ENCODE measurements at places on chromosomes 6 and 20. TPM values are rescaled to one million over a fixed set of nuclear protein-coding genes. Genes with fewer than 3 reads are reported as not detected.

DNA sequence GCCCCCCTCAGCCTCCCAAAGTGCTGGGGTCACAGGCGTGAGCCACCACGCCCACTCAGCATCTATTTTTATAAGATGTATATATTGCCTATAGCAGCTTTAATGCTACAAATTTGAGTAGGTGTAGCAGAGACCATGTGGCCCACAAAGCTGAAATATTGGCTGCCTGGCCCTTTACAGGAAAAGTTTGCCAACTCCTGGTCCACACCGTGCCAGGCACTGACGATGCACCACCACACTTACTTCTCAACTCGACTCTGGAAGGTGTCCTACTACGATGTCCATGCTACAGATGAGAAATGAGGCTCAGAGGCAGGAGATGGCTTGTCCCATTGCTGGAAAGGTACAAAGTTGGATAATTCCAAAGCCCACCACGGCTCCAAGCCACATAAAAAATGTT lies 17.2 kb upstream of the SRSF6 start:
- DNase-seq: no peak

- no peak for DNase-seq
Measured at GRCh38 chr6:119323931-119324330, 25.6 kb downstream of the MAN1A1 start.

CCN5 gene
- total RNA-seq: 0.94 TPM

AFG1L gene
- total RNA-seq: 7.1 TPM

MANEA gene
- total RNA-seq: 12.4 TPM

- DNase-seq: no peak
Measured at GRCh38 chr6:140380427-140381218, 1006.2 kb upstream of the CITED2 start.

CASS4 gene
- total RNA-seq: 0.27 TPM

BTN1A1 gene
- not detected for total RNA-seq

GRCh38 chr6:70673054-70673453 lies 5.4 kb downstream of the SMAP1 start:
- DNase-seq: no peak

SLC17A9 gene
- total RNA-seq: 18.8 TPM

GRCh38 chr6:13384506-13384905 lies 56.2 kb upstream of the TBC1D7 start:
- DNase-seq: no peak

GRCh38 chr20:58593880-58594638 lies 57.0 kb upstream of the STX16 start:
- DNase-seq: no peak

ADGB gene
- not detected for total RNA-seq

- no peak for DNase-seq
Measured at GRCh38 chr6:150004101-150004782, 21.1 kb downstream of the RAET1L start.

GRCh38 chr6:117482240-117483003 lies at the start of gene DCBLD1:
DCBLD1 (plus strand) TSS chr6:117482674; CDS start chr6:117482782, 108 bp downstream.
- DNase-seq: peak; percentile 85

GRCh38 chr6:76330031-76330430 lies 257.6 kb upstream of the IMPG1 start:
- no peak for DNase-seq

- DNase-seq: no peak
Measured at GRCh38 chr6:72769459-72770125, 147.7 kb downstream of the KCNQ5 start.

- no peak for DNase-seq
Measured at GRCh38 chr6:87501809-87502572, 29.2 kb downstream of the SLC35A1 start.

RIMS4 gene
- total RNA-seq: 0.40 TPM

GRCh38 chr6:107703606-107704005 lies 120.5 kb downstream of the SCML4 start:
- DNase-seq: no peak

DNA sequence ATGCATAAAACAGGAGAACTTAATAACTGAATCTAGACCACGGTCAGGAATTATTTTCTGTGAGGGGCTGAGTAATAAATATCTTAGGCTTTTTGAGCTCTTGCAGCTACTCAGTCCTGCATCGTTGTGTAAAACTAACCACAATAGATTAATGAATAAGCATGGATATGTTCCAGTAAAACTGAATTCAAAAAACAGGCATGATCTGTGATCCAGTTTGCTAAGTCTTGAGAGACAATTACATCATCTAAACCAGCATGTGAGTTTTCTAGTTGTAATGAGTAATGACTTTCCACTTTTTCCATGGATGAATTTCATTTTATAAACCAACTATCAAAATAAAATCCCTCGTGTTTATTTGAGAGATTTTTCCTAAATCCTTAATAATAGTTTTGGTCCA lies 336.8 kb downstream of the RFPL4B start:
- DNase-seq: no peak

LY6G6F gene
- total RNA-seq: not detected

CSE1L gene
- total RNA-seq: 226 TPM

SLC17A1 gene
- not detected for total RNA-seq

DNA sequence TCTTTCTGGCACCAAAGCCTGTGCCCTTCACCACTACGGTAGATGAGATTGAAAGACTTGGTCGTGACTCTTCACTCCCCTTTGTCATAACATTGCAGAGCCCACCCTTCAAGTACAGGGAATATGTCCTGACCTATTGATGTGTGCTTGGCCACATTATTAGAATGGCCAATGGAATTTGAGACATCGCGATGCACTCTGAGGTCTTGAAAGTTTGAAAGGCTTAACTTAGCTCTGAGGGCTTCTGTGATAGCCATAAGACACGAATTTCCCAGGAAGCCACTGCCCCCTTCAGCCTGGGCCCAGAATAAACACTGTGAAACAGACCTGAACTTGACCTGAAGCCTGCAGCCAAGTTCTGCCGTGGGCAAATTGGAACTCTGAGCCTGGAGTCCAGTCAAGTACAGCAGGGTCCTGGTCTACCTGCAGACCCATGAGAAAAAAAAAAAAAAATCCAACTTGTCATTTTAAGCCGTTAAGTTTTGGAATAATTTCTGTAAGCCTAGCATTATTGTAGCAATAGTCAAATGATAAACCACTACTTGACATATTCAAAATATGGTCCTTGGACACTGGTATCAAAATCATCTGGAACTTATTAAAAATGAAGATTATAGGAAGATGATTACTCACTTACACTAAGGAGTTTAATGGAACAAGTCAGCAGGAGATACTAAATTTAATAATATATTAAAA lies 36.9 kb upstream of the TRAF3IP2 start:
- peak; percentile 73 for DNase-seq

NNAT gene
- total RNA-seq: not detected

SCUBE3 gene
- 0.47 TPM for total RNA-seq

DNA sequence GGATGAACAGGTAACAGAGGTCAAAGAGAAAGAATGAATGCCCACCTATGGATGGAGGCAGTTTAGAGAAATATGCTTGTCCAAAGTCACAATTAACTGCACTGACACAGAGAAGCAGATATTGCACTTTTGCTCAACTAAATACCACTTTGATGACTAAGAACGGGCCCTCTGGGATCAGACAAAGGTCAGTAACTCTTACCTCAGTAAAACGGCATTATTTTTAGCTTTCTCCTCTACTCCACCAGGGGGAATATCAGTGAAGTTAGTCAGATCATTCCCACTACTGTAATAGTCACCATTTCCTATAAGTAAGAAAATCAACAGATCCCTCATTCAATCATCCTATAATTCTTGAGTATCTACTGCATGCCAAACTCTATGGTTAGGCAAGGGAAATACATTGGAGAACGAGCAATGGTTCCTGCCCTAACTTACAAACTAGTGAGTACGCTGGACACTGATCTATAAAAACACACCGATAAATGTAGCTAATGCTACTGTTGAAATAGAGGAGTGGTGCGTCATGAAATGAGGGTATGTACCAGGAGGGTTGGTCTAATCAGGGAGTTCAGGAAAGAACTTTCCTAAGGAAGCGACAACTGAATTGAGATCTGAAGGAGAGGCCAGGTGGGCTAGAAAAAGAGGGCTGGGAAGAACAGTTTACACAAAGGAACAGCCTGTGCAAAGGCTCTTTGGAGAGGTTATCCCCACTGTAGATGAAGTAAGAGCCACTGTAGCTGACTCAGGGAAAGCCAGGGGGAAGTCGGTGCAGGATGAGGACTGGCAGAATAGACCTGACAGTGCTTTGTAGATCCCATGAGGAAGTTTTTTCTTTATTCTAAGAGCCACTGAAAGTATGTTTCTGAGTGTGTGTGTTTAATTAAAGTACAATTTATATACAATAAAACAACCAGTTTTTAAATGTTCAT lies 9.2 kb downstream of the ECI2 start:
- no peak for DNase-seq

DNA sequence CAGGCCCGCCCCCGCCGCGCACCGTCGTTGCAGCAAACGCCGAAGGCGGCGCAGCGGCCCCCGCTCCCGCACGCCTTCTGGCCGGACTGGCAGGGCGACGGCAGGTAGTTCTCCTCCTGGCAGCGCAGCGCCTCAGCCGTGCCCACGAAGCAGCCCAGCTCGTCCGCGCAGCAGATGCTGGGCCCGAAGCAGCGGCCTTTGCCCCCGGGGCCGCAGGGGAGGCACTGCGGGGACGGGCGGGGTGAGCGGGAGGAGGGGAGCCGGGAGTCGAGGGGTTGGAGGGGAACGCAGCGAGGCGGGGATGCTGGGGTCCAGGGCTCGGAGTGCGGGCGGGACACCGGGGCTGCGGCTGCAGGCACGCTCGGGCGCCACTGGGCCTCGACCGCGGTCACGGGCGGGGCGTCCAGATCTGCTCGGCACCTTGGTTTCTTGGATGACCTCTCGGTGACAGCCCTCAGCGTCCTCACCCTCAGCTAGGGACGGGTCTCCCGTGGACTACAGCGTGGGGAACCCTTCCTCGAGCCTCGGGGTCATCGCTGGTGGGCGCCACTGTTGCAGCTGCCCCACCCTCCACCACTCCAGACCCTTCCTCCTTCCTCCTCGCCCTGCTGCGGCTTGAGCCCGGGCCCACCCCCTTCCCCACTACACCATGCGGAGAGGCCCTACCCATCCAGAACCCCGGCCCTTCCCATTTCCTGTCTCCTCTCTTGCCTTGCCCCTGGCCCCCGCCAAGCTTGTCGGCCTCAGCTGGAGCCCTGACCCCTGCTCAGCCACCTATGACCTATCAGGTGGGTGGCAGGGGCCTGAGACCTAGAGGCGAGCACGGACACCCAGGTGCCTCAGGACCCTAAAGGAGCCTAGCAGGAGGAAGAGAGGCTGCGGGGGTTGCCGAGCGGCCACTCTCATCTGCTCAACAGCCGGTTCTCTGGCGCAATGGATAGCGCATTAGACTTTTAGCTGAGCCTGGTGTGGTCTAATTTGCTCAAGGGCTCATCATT lies 1.3 kb downstream of the AVP start:
- DNase-seq: no peak

RARS2 gene
- total RNA-seq: 24.7 TPM

DNA sequence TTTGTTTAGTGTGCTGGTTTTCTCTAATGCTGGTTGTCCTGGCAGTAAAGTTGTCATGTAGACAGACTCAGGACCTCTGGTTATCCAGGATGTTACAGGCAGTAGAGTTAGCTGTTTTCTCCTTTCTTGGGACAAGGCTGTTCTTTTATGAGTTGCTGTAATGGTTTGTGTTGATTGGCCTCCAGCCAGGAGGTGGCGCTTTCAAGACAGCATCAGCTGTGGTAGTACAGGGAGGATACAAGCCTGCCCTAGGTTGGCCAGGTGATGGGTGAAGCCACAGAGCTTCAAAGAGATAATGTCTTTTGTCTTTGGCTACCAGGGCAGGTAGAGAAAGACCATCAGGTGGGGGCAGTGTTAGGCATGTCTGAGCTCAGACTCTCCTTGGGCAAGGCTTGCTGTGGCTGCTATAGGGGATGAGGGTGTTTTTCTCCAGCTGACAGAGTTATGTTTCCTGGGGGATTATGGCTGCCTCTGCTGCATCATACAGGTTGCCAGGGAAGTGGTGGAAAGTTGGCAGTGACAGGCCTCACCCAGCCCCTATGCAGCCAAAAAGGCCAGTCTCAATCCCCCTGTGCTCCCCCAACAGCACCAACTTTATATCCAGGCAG lies 127.2 kb upstream of the TAB2 start:
- DNase-seq: peak; percentile 36

- no peak for DNase-seq
Measured at GRCh38 chr20:6164421-6165341, 41.9 kb upstream of the FERMT1 start.

GRCh38 chr20:12466915-12467314 lies 541.9 kb upstream of the SPTLC3 start:
- no peak for DNase-seq

GRCh38 chr6:146339716-146340115 lies 203.9 kb upstream of the RAB32 start:
- peak; percentile 4 for DNase-seq

AHI1 gene
- total RNA-seq: 18.0 TPM

DNA sequence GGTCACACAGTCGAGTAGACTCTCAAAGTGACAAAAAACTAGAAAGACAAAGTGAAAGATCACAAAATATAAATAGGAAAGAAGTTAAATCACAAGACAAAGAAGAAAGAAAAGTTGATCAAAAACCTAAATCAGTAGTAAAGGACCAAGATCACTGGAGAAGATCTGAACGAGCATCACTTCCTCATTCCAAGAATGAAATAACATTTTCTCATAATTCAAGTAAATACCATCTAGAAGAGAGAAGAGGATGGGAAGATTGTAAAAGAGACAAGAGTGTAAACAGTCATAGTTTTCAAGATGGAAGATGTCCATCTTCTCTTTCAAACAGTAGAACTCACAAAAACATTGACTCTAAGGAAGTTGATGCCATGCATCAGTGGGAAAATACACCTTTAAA lies 31.6 kb upstream of the GJA10 start:
- no peak for DNase-seq

DNA sequence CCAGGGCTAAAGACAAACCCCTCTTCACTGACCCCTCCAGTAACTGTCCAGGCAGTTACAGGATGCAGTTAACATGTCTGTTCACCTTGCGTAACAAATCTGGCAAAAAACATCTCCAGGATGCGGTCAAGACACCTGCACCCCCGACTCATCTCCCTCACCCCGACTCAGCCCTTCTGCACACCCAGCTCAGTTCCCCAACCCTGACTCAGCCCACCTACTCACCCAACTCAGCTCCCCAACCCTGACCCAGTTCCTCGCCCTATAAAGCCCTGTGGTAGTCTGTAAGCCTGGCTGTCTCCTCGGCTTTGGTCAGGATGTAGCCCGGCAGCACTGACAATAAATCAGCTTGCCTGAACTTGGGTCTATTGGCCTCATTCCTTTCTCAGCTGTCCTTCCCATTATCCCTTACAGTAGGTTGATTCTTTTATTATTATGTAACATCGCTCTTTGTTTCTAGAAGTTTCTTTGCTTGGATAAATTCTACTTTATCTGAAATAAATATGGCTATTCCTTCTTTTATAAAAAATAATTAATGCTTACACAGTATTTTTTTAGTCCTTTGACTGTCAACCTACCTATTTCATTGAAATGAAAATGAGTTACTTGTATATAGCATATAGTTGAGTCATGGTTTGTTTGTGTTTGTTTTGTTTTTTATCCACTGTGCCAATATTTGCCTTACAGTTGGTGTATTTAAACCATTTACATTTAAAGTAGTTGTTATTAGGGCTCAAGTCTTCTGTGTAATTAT lies 12.9 kb upstream of the ADTRP start:
- DNase-seq: no peak

GRCh38 chr6:57432919-57433684 lies 115.7 kb downstream of the PRIM2 start:
- DNase-seq: no peak
